ENCODE measurements at places on chromosomes 2 and 18. TPM values are rescaled to one million over a fixed set of nuclear protein-coding genes. Genes with fewer than 3 reads are reported as not detected.

The HMSD gene
- total RNA-seq = 0.39 TPM

The LYPD6B gene
- 41.9 TPM for total RNA-seq

The CROCC2 gene
- 0.55 TPM for total RNA-seq

The CRYGD gene
- total RNA-seq = not detected

The LBH gene
- total RNA-seq = 23.9 TPM

The ANTXR1 gene
- total RNA-seq = 20.1 TPM

The MAP3K19 gene
- total RNA-seq = 6.8 TPM

The ASXL2 gene
- total RNA-seq = 51.9 TPM

The DSC2 gene
- total RNA-seq = 1.2 TPM

The IL1RN gene
- total RNA-seq = 3.2 TPM

The HOXD12 gene
- not detected for total RNA-seq

The NR4A2 gene
- 3.2 TPM for total RNA-seq

The CTAGE1 gene
- total RNA-seq = 4.2 TPM

DNA sequence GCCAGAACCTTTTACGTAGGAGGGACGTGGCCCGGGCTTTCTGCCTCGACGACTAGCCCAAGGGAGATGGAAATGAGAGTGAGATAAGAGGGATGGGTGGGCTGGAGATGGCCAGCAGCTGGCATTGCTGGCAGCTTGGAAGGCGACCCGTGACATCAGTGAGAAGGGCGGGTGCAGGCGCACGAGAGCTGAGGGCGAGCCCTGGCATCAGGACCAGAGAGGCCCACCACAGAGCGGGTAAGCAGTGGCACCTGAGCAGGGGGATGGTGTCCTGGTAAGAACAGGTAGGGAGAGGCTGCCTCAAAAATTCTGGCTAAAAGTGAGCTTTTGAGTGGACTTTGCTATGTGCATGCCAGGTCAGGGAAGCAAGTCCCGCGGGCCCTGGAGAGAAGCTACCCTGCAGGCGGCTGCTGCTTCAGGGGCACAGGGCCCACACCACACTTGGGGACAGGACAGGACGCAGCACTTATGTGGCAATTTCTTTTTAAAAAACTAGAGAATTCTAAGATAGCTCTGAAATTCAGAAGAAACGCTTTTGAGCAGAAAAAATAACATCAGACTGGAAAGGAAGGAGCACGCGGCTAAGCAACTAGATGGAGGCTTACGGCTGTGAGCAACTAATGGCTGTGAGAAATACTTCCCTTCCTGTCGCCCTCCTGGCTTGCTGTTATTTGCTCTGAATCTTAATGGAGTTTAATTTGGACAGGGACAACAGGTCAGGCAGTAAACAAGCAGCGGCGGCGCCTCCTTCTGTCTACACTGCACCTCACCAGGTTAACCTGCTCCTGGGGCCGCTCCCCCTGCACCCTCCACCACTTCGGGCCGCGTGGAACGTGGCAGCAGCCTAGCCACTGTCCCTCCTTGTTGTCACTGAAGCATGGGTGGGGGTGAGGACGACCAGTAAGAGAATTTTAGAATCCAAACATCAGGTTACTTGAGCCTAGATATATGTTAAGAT, 20.5 kb downstream of the THAP4 start:
- no peak for DNase-seq

DNA sequence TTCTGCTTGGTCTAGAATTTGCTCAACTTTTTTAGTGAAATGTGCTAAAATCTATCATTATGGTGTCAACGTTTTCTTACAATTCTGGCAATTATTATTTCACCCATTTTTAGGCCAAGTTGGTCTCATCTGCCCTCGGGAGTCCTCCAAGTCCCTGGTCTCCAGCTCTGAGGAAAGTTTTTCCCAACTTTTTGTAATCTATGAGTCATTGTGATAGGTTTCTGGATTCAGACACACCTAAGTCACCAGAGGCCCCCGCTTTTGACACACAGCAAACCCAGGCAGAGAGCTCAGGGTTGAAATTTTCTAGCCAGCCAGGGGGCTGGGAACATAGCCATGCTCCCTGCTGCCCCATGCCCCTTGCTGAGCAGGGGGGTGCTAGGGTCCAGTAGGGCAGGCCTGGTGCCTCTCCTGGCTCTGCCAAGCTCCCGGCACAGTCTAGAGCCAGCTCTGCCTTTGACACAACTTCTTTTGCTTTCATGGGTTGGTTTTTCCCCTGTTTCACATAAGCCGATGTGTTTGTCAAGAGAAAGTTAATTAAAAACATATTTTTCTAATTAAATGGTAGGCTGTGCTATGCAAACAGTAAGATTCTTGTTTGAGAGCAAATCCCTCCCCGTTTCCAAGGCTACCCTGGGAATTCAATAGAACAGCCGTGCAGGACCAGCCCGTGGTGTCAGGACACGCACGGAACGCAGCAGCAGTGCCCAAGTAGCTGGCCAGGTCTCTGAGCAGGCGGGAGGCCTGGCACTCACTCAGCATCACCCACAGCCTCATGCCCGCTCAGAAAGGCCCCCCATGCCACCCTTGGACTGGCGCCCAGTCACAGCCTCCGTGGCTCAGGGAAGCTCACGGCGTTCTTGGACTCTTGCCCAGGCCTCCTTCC, 25.5 kb upstream of the SNED1 start:
- DNase-seq = no peak

DNA sequence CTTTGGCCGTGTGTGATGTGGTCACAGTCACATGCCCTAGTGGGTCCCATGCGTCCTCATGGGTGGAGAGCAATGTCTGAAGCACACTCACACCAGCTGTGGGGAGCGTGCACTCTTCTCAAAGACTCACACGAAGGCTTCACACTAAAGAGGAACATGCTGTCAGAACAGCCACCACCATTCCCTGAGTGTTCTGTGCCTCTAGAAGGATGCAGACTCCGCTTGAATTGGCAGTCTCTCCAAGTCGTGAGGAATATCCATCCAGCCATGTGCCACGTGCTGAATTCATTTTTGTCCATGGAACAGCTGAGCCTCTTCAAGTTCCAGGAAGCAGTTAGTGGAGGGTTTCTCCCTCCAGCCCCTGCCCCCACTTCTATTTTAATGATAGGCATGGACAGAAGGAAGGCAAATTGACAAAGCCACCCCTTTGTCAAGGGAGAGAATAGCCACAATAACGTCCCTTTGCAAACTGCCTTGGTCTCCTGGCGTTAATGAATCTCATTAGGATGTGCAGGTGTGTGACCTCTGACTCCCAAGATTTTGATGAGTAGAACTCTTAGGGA, 464.3 kb upstream of the ID2 start:
- no peak for DNase-seq

DNA sequence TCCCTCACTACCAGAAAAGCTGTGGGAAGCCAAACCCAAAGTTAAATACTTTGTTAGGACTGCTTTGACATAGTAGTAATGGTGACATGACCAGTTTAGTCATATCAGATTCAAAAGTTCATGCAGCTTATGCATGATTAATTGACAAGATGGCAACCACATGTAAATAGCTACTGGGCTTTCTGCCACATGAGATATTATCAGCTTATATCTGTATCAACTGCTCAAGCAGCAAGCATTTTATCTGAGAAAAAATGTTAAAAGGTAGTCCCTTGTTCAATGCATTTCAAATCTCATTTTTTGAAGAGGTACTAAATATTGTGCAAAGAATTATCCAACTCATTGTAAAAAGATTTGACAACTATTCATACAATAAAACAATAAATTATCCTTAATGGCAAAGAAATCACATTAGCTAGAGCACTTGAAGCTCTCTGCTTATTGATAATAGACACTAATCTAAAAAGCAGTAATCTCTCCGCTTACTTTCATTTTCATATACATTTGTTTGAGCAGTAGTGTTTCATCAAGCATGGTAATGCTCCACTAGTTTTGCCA, 993.6 kb upstream of the NXPH2 start:
- no peak for DNase-seq

DNA sequence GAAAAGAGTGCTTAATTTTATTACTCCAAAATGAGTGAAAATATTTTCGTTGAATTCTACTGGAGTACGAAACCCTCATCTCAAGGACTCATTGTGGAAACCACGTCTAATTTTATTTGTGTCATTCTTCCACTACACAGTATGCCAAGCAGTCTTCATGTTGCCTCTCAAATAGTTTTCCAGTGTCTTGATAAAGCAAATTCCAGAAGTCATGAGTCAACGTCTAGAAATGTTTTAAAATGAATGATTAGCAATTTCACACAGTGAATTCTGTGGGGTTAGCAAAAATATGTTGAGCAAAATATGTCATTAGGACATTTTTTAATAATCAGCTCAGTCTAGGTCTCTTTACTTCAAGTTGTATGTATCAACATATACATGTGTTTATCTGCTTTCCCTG, 865.5 kb downstream of the DSC3 start:
- no peak for DNase-seq

DNA sequence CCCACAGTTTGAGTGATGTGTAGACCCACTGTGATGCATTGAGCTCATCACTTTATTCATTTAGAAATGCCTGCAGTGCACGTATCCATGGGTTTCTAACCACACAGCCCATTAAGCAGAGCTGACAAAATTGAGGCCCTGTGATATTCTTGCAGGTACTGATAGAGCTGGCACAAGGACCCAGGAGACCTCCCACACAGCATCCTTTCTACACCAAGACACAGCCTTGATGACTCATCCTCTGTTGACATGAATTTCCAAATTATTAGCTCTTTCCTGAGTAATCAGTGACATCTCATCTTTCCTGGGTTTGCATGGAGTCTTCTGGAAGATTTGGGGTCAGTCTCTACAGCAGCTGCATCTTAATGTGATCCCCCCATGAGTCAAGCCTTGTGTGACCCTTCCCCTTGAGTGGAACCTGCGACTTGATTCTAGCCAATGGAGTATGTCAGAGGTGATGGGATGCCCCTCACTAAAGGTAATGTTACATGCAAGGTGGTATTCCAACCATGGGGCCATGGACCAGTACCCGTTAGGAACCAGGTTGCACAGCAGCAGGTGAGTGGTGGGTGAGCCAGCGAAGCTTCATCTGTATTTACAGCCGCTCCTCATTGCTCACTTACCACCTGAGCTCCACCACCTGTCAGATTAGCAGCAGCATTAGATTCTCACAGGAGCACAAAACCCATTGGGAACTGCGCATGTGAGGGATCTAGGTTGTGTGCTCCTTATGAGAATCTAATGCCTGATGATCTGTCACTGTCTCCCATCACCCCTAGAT, 181.1 kb upstream of the ARL4C start:
- no peak for DNase-seq

GRCh38 chr2:18399601-18400000, 160.9 kb downstream of the RDH14 start:
- DNase-seq = no peak

GRCh38 chr18:76328140-76328539, 166.9 kb downstream of the ZNF516 start:
- no peak for DNase-seq

GRCh38 chr2:11923935-11924334, 177.5 kb downstream of the LPIN1 start:
- no peak for DNase-seq

- DNase-seq = no peak
These were observed 377.1 kb upstream of the SOX11 start for GRCh38 chr2:5315041-5315440.

DNA sequence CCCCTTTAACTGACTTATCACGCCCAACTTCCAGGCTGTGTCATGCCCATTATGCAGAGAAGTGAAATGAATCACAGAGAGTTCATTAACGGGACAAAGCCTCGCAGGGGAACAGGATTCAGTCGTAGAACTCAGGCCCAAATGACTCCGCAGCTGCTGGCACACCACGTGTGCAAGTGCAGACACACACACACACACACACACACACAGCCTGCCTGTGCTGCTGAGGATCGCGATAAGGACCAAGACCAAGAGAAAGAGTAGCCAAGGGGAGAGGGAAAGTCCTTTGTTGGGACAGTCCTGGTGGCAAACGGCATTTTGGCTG, 90.0 kb upstream of the TAF1B start:
- no peak for DNase-seq

DNA sequence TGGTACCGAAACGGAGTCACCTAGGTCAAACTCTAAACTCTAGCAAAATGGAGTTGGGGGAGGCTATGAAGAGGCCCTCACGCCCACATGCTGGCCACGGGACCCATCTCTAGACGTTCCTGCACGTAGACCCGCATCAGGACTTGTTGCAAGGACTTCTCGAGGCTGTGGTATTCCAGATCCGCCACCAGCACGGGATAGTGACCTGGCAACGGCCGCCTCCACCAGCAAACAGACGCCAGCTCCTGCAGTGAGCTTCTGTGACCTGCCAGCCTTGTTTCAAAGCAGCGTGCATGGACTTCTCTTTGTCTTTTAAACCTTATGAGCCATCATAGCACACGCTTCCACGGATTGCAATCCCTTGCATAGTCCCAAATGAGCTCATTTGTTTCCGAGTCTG, 40.3 kb upstream of the RALBP1 start:
- no peak for DNase-seq

DNA sequence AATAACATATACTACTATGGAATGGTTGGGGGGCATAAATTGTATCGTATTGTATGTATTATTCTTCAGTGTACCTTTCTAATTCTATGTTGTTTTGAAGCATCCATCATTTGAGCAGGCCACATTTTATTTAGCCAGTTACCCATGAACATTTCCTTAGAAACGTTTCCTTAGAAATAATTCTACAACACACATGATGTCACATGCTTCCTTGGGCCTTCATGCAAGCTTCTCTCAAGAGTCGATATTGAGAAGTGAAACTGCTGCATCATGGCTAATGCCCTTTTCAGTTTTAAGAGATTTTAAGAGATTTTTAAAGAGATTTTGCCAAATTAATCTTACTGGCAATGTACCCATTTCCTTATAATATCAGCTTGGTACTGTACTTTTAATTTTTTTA, 63.9 kb downstream of the ALPK2 start:
- DNase-seq = no peak

- no peak for DNase-seq
These were observed 71.0 kb upstream of the TAF1B start for GRCh38 chr2:9772035-9772998.

GRCh38 chr2:215797676-215798075, 215.7 kb downstream of the MREG start:
- DNase-seq = no peak

DNA sequence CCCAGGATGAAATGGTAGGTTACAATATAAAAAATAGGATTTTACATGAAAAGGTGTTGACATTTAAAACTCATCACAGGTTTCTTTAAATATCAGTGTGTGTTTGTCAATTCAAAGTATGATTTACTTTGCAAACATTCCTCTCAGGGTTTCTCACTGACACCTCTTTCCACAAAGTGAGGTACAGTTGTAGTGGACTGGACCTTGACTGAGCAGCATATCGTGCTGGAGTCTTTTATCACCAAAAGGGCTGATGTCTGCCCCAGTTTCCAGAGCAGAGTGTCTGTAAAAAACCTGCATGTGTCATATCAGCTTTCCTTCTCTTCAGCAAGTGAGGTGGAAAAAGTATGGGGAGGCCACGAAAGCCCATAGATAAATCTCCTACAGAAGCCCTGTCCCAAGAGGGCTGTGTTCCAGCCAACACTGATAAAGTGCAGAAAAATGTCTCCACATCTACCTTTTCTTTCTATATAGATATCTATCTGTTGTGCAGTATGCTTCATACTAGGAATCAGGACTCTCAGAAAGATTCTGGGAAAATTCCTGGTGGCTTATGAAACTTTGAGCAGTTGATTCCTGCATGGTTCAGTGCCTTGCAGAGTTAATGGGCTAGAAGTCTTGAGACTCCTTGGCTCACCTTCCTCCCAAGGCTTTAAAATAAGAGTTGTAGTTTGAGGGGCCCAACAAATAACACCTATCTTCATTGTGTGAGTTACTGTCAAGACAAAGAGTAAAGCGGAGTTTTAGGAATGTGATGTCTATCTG, 6.9 kb downstream of the ACYP2 start:
- no peak for DNase-seq

Measured in testis (tissue), 5 donors.